ENCODE measurements at places on chromosomes 12 and 14.

DNA sequence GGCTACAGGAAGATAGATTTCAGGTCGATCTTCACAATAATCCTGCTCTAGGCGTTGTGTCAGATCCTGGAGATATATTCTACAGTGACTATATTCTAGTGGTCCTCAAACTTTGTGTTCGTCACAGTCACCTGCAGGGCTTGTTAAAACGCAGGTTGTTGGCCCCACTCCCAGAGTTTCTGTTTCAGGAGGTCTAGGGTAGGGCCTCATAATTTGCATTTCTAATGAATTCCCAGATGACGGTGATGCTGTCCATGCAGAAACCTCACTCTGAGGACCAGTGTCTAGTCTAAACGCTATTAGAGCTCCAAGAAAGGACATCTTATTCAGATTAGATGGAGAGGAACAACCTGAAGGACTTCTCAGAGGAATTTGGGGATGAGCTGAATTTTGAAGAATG, 13.2 kb upstream of the SLC6A13 start:
- DNase-seq, result no peak

DNA sequence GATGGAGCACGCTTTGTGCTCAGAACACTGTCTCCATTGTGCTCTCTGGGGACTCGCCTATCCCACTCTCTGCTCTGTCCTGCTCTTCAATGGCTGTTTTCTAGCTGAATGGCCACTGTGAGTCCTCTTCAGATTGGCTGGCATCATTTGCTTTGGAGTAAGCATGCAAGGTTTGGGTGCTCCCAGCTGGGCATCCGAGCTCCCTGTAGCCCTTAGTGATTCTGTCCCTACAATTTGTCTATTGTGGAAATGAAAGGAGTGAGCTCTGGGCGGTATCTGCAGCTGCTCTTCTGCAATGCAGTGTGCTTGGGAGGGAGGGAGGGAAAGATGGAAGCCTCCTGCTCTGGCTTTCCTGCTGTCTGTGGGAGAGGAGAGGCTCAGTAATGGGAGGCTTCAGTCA, 84.8 kb downstream of the SMOC1 start:
- no peak for DNase-seq

DNA sequence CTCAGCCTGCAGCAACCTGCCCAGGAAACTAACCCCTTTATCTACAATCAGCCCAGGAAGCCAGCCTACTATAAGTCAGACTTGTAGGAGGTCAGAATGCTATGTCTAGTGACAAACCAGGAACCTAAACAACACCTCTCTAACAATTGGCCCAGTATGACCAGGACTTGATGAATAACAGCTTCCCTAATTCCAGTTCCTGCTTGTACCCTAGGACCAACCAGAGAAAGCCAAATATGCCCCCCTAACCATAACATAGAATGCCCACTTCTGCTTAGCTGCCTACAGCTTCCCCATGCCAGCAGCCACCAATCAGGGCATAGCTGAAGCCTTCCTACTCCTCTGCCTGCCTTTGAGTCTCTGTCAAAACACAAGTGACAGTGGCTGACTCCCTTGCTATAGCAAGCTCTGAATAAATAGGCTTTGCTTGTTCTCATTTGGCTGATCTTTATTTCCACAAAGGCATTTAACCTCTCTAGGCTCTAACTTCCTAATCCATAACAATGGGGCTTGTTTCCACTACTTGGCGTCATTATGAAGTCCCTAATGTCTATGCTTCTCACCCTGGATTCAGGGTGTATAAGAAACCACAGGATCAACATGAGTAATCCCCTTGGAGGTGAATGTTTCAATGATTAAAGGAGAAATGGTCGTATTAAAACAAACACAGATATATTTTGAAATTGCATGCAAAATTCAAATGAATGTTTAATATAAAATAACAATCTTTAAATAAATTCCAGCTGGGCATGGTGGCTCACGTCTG, 220.2 kb downstream of the ANO6 start:
- no peak for DNase-seq

- no peak for DNase-seq
These were observed 191.0 kb upstream of the PLEKHG7 start for GRCh38 chr12:92511786-92512185.

DNA sequence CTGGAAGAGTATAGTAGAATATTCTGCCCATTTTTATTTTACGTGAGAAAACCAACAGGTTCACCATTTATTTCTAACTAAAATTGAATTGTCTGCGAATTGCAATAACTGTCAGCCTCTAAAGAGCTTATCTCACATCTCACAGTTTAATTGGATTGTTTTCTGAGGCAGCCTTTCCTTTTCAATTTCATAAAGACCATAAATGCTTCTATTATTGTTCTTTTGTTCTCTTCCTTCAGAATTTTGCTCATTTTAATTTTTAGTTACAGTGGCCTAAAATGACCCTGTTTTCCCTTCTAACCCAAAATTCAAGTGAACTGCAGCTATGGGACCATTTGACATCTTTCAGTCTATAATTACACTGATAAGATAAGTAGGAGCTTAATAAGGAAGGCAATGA, 147.6 kb downstream of the KLHL28 start:
- DNase-seq, result no peak

DNA sequence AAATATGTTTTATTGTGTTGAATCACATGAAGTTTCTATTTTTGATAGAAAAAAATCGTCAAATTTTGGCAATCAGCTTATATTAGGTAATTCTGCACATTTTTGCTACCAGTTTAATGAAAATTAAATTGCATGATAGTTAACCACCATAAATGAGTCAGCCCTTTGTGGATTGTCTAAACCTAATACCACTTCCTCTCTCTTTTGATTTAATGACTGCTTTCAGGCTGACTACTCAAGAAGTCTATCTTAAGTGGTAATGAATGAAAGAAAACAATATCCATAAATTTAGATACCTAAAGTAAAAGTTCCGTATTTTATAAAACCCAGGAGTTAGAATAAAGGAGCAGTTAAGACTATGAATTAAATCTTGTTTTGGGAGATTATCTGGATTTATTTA, 450.5 kb downstream of the TMEM117 start:
- DNase-seq, result no peak

GRCh38 chr14:24032727-24033418, 18.9 kb upstream of the CARMIL3 start:
- DNase-seq, result no peak

DNA sequence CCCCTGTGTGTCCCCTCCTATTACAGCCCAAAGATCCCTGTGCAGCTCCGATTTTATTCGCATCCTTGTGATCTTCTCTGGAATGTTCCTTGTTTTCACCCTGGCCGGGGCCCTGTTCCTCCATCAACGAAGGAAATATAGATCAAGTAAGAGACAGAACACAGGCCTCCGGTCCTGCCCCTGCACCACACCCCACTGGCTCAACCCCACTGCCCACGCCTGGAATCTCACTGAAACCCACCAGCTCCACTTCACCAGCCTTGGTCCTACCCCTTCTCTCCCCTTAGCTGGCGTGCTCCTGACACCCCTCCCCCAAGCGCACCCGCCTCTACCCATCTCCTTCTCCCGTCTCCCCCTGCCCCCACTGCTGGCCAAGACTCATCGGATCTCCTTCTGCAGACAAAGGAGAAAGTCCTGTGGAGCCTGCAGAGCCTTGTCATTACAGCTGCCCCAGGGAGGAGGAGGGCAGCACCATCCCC, 934 bp upstream of the TAPBPL start:
- peak; percentile 52 for DNase-seq

DNA sequence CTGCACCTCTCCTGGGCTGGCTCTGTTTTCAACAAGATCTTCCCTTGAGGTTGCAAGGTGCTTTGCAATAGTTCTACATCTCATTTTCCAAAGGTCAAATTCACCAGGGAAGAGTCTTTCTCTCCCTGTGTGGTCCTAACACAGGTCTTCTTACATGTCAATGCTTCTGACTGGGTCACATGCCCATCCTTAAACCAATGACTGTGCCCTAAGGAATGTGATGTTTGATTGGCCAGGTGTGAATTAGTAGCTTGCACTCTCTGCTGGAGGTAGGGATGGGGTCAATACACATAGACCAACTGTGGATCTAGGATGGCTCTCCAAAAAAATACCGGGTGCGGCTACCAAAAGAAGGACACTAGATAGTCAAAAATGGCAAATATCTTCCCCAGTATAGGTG, 19.9 kb upstream of the KCNK10 start:
- no peak for DNase-seq

GRCh38 chr12:47935184-47935583, 28.2 kb upstream of the TMEM106C start:
- DNase-seq, result peak; percentile 67

DNA sequence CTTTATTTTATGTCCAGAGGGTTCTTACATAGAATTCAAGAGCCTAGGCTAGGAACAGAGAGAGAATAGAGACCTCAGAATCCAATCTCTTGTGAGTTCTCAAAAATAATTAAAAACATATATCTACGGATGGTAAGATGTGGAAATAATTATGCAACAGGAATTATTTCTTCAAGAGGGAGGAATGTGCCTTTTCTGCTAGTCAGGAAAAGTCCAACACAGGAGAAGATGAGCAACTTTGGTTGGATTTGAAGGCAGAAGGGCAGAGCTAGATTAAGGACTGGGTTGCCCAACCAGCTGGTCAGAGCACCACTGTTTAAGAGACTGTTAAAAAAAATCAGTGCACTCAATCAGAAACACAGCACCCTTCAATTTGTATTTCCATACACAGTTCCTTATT, 365.5 kb downstream of the ETNK1 start:
- DNase-seq, result no peak

- no peak for DNase-seq
These were observed 121.9 kb downstream of the SPTSSA start for GRCh38 chr14:34340025-34340625.
